ENCODE measurements at places on chromosomes 7 and 10.

DNA sequence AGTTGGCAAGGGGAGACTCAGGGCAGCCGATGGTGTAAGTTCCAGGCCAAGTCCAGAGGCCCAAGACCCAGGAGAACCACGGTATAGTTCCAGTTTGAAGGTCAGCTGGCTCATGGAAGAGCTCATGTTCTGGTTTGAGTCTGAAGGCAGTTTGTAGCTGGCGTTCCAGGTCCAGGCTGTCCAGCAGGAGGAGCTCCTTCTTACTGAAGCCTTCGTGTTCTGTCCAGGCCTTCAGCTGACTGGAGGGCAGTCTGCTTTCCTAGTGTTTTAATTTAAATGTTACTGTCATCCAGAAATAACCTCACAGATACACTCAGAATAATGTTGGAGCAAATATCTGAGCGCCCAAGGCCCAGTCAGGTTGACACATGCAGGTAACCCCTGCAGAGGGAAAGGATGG, 4.2 kb downstream of the SUN1 start:
- H3K27ac ChIP-seq, result peak overlapping the region; percentile 38
- peaks cover 19% of the 10 kb centered on the region for H3K4me1 ChIP-seq
- no peaks in the 10 kb centered on the region for H3K27me3 ChIP-seq
- H3K36me3 ChIP-seq, result no peaks in the 10 kb centered on the region

DNA sequence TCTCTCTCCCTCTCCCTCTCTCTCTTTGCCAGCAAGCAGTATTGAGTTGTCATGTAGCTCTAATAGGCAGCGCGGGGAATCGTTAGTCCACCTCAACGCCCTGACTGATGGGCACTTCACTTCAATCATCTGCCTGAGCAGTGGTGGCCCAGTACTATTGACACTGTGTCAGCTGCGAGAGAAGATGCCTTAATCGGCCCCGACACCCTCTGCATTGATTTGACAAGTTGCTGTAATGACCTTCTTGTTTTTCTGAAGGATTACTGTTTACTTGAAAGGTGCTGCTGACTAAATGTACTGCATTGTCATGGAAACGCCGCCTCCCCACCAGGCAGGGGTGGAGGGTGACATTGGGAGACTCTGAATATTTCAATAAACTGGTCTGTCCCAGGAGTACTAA, 913.8 kb downstream of the KCNMA1 start:
- no peaks in the 10 kb centered on the region for H3K36me3 ChIP-seq
- H3K27me3 ChIP-seq, result no peaks in the 10 kb centered on the region
- H3K27ac ChIP-seq, result no peak overlapping the region
- H3K4me1 ChIP-seq, result no peaks in the 10 kb centered on the region
- no peak overlapping the region for H3K4me3 ChIP-seq
- DNase-seq, result no peak

DNA sequence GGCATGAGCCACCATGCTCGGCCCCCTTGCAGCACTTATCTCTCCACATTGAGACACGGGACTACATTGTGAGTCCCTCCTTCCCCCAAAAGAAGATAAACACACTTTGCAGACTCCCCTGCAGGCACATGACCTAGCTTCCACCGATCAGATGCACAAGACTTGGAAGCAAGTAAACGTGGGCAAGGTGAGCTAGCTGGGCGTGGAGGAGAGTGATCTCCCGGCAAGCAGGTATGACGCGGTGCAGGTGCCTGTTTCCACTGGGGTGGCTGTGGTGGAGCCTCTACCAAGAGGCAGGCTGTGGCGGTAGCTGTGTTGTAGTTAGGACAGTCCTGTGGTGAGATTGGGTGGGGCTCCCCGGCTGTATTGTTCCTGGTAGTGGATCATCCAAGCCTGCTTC, 7.7 kb upstream of the COMTD1 start:
- no peaks in the 10 kb centered on the region for H3K4me1 ChIP-seq
- H3K4me3 ChIP-seq, result no peak overlapping the region
- no peak for DNase-seq
- no peak overlapping the region for H3K27ac ChIP-seq

DNA sequence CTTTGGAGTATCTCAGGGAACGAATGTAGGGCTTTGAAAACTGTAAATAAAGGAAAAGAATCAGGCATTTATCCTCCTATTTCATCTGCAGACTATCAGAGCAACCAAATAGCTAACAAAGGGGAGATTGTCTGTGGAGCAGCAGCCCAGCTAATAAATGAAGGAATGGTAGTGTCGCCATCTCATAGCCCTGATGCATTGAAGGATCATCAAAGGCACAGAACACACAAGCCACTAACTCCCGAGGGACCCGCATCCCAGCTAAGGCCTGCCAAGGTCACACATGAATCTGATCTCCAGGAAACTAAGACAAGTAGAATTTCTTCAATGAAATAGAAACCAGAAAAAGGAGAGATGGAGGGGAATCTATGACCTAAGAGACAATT, 38.2 kb downstream of the CALML5 start:
- DNase-seq, result no peak
- no peaks in the 10 kb centered on the region for H3K27me3 ChIP-seq
- no peak overlapping the region for H3K27ac ChIP-seq
- no peaks in the 10 kb centered on the region for H3K4me1 ChIP-seq

GRCh38 chr10:23584396-23584795, 145.5 kb downstream of the OTUD1 start:
- no peaks in the 10 kb centered on the region for H3K4me1 ChIP-seq
- H3K27ac ChIP-seq, result no peak overlapping the region
- H3K36me3 ChIP-seq, result no peaks in the 10 kb centered on the region
- DNase-seq, result no peak
- H3K27me3 ChIP-seq, result no peaks in the 10 kb centered on the region
- H3K4me3 ChIP-seq, result no peak overlapping the region

GRCh38 chr7:7257899-7258692, 75.8 kb downstream of the C1GALT1 start:
- no peak overlapping the region for H3K4me3 ChIP-seq
- H3K36me3 ChIP-seq, result no peaks in the 10 kb centered on the region
- peak overlapping the region; percentile 47 for H3K27ac ChIP-seq
- H3K4me1 ChIP-seq, result no peaks in the 10 kb centered on the region
- DNase-seq, result no peak
- no peaks in the 10 kb centered on the region for H3K27me3 ChIP-seq

- H3K4me1 ChIP-seq, result no peaks in the 10 kb centered on the region
- no peak for DNase-seq
- no peak overlapping the region for H3K27ac ChIP-seq
- H3K27me3 ChIP-seq, result no peaks in the 10 kb centered on the region
- H3K4me3 ChIP-seq, result no peak overlapping the region
Measured at GRCh38 chr7:44177570-44178131, 11.6 kb downstream of the GCK start.

DNA sequence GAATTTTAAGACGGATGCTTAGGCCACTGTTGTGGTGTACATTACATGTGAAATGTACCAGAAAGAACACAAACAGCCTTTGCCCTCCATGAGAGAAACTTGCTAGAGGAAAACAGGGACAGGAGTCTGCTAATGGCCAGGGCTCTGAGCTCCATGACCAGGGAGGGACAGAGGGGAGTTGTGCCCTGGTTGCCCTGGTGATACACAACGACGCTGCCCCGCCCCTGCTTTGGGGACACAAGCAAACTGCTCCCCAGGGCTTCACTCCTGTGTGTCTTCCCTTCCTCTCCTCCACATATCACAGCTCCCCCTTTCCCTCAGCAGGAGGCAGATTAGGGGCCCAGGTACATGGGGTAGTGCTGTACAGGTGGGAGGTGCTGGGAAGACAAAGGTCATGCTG, 36.2 kb downstream of the AMPH start:
- H3K4me1 ChIP-seq, result no peaks in the 10 kb centered on the region
- H3K27me3 ChIP-seq, result no peaks in the 10 kb centered on the region
- H3K4me3 ChIP-seq, result no peak overlapping the region
- peak; percentile 36 for DNase-seq
- H3K27ac ChIP-seq, result no peak overlapping the region

GRCh38 chr7:21562385-21562784, 19.5 kb downstream of the DNAH11 start:
- DNase-seq, result no peak
- H3K4me3 ChIP-seq, result no peak overlapping the region
- no peaks in the 10 kb centered on the region for H3K4me1 ChIP-seq
- H3K27ac ChIP-seq, result no peak overlapping the region

DNA sequence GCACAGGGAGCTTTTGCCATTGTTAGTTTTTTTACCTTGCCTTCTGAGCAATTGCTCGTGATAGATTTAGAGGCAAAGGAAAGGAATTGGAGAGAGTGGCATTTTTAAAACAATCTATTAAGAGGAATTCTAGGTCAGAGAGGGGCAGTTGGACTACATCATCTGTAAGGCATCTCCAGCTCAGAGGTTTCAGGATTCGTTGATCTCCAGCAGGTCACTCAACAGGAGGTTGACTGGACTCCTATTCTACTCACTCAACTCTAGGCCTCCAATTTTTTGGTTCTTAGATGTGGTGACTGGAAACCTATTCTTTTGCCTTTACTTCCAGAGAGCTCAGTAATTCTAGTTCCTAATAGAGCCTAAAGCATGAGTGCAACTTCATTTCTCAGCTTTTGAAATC, 42.8 kb downstream of the TBXAS1 start:
- H3K4me3 ChIP-seq, result no peak overlapping the region
- H3K27me3 ChIP-seq, result no peaks in the 10 kb centered on the region
- DNase-seq, result no peak
- H3K4me1 ChIP-seq, result no peaks in the 10 kb centered on the region

DNA sequence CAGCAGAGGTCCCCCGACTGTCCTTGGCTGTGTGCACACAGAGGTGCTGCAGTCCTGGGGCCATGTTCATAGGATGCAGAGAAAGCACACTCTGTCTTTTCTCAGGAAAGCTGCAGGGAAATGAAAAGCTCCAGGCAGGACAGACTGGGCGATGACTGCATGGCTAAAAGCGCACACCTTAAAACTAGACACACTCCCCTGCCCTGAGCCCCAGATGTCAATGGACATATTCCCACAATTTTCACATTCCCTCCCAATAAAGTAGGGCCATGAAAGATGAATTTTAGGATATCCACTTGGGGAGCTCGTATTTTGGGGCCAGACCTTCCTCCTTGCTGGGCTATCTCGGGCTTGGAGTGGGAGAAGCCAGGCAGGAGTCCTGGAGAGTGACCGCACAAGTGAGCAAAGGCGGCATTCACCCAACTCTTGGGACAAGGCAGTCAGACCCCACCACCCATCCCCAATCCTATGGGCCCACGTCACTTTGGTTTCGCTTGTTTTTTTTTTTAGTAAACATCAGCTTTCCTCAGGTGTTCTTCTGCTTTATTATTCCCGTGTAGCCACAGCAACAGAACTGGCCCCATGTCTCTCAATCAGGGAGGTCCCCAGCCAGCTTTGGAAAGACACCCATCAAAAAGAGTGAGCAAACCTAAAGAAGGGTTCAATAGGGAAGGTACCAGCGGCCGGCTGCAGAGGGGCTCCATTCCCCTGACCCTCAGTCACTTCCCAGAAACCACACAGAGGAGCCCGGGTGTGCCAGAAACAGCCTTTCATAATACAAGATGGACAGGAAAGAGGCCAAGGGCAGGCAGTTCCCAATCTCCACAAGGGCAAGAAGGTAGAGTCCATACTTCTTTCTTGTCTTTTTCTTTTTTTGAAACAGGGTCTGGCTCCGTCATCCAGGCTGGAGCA, 12.7 kb downstream of the GPRIN2 start:
- H3K4me3 ChIP-seq, result no peak overlapping the region
- H3K4me1 ChIP-seq, result peaks cover 9% of the 10 kb centered on the region
- DNase-seq, result no peak
- H3K27ac ChIP-seq, result no peak overlapping the region
- no peaks in the 10 kb centered on the region for H3K36me3 ChIP-seq

GRCh38 chr10:124302951-124303505, 115.7 kb downstream of the OAT start:
- no peaks in the 10 kb centered on the region for H3K36me3 ChIP-seq
- no peak overlapping the region for H3K27ac ChIP-seq
- no peak overlapping the region for H3K4me3 ChIP-seq
- peak; percentile 24 for DNase-seq
- no peaks in the 10 kb centered on the region for H3K4me1 ChIP-seq
- no peaks in the 10 kb centered on the region for H3K27me3 ChIP-seq

GRCh38 chr7:71507680-71508602, 376.0 kb downstream of the GALNT17 start:
- no peak overlapping the region for H3K27ac ChIP-seq
- no peak for DNase-seq
- H3K27me3 ChIP-seq, result no peaks in the 10 kb centered on the region
- H3K36me3 ChIP-seq, result no peaks in the 10 kb centered on the region
- H3K4me1 ChIP-seq, result no peaks in the 10 kb centered on the region

DNA sequence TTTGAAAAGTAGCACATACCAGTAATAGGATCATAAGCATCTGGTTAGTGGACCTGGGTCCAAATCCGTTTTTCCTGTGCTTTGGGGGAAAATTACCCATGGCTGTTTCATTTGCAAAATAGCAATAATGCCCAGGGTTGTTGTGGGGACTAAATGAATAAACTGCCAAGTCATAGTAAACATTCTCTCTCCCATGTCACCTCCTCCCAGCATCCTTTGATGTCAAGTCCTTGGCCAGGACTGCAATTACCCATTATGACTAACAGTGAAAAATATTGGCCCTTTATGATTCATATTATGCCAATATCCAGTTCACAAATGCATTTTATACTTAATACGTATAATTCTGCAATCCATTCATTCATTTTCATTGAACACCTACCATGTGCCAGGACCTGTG, 23.0 kb downstream of the TOMM7 start:
- no peaks in the 10 kb centered on the region for H3K27me3 ChIP-seq
- DNase-seq, result no peak
- H3K4me1 ChIP-seq, result no peaks in the 10 kb centered on the region
- no peak overlapping the region for H3K4me3 ChIP-seq
- H3K36me3 ChIP-seq, result no peaks in the 10 kb centered on the region

- H3K4me3 ChIP-seq, result no peak overlapping the region
- no peaks in the 10 kb centered on the region for H3K36me3 ChIP-seq
- peak; percentile 82 for DNase-seq
- no peaks in the 10 kb centered on the region for H3K27me3 ChIP-seq
- H3K4me1 ChIP-seq, result peaks cover 5% of the 10 kb centered on the region
- H3K27ac ChIP-seq, result no peak overlapping the region
Measured at GRCh38 chr10:48456361-48456804, 148.5 kb downstream of the ARHGAP22 start.

GRCh38 chr10:64430690-64431323, 909.6 kb downstream of the REEP3 start:
- no peak overlapping the region for H3K27ac ChIP-seq
- H3K4me3 ChIP-seq, result no peak overlapping the region
- H3K4me1 ChIP-seq, result no peaks in the 10 kb centered on the region
- no peaks in the 10 kb centered on the region for H3K27me3 ChIP-seq
- peak; percentile 31 for DNase-seq

GRCh38 chr7:99314504-99314903, 11.2 kb upstream of the ARPC1A start:
- no peak overlapping the region for H3K4me3 ChIP-seq
- no peaks in the 10 kb centered on the region for H3K4me1 ChIP-seq
- no peaks in the 10 kb centered on the region for H3K27me3 ChIP-seq
- no peak for DNase-seq
- H3K27ac ChIP-seq, result no peak overlapping the region

DNA sequence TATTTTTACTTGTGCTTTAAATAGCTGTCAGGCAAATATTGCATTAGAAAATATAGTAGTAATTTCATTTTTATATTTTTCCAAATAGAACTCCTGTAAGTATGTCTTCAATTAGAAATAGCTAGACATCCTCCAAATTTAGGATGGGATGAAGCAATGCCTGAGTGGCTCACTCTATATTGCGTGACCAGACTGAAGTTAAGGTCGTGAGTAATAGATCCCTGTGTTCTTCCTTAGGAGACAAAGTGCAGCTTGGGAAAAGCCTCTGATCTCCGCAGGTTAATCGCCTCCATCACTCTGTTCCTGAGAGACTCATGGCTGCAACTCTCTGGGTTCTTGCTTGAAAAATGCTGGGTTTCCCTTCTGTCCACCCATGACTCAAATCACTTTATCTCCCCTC, 484.8 kb upstream of the ANKRD30A start:
- H3K27me3 ChIP-seq, result no peaks in the 10 kb centered on the region
- DNase-seq, result no peak
- no peak overlapping the region for H3K4me3 ChIP-seq
- no peaks in the 10 kb centered on the region for H3K4me1 ChIP-seq
